ENCODE measurements at places on chromosomes 4 and X.

- no peak for DNase-seq
Measured at GRCh38 chr4:36256398-36256891, 12.1 kb upstream of the ARAP2 start.

DNA sequence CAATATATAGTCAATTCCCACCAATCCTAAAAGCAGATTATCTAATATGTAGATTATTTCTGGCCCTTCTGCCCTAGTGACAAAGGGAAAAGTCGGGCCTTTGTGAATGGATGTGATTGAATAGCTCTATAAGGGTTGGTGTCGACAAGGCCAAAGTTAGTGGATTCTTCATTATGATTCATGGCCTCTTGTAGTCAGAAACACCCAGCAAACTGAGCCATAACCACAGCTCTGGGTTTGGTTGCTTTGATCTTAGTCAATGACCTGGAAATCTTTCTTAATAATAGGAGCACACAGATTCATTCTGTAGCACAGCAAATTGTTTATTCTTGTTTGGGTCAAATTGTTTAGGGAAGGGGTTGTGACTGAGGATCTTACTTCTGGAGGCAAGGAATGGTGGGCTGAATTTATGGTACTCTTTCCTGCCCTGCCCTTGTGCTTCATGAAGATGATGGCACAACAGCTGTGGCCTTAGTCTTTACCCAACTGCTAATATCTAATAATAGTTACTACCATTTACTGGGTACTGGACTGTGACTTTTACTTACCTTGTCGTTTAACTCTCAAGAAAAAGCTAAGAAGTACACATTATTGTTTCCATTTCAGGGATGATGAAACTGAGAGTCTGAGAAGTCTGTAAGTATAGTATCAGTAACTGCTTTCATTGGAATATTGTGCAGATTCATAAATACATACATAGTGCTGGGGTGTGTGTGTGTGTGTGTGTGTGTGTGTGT, 74.0 kb downstream of the AFF2 start:
- DNase-seq = no peak

DNA sequence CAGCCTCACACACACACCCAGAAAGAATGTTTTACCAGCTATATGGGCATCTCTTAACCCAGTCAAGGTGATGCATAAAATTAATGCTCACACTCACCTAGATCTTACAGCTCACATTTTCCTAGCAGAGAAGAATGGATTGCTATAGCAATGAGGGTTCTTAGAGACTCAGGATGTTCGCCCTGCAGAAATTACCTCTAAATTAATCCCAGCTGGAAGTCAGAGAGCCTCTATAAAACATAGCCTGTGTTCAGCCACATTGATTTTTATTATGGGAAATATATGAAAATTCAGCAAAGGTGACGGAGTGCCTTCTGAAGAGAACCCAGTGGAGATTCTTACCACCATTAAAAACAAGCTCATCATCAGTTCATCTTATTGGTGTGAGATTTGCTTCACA, 528.3 kb upstream of the ZFP42 start:
- no peak for DNase-seq

DNA sequence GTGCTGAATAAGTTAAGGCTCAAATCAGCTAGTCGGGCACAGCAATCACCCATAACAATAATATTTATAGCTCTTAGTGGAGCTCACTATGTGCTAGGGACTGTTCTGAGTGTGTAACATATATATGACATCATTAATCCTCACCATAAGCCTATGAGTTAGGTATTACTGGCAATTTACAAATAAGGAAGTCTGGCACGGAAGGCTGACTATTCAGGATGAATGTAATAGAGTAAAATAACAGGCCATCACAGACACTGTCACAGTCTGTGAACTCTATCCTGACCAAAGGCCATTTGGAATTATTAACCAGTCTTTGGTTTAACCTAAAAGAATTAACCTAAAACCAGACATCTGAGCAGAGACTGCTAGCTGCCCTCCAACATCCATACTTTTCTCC, 119.3 kb downstream of the C4orf51 start:
- DNase-seq = no peak

GRCh38 chr4:147052361-147052760, 106.7 kb upstream of the TTC29 start:
- DNase-seq = no peak

GRCh38 chr4:22391551-22391950, 124.3 kb downstream of the ADGRA3 start:
- DNase-seq = no peak

GRCh38 chr4:123349421-123350190, 47.0 kb upstream of the SPRY1 start:
- no peak for DNase-seq

- no peak for DNase-seq
Measured at GRCh38 chr4:33890841-33891240, 2353.5 kb downstream of the ARAP2 start.

GRCh38 chr4:155582041-155582440, 84.6 kb upstream of the GUCY1A1 start:
- no peak for DNase-seq

DNA sequence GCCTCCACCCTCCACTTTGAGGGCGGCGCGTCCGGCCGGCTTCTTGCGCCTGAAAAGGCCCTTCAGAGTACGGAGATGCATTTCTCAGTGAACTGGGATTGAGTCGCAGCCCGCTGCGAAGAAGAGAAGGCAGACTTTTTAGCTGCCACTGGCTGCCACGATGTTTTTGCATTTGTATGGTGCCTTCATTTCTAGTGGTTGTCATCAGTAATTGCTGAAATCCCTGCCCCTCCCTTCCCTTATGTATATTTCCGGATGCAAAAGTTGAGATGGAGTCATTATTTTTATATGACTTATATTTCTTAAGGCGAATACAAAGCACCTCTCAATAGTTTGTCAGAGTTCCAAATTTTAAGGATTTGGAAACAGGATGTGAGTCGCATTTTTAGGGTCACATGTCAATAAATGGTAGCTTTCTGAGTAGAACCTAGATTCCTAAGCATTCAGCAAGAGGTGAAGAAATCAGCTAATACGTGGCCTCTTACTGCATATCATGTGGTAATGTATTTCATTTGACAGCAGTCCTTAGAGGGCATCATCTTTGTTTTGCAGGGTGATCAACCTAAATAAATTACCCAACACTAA, 658 bp downstream of the ATP6AP2 start:
- no peak for DNase-seq

DNA sequence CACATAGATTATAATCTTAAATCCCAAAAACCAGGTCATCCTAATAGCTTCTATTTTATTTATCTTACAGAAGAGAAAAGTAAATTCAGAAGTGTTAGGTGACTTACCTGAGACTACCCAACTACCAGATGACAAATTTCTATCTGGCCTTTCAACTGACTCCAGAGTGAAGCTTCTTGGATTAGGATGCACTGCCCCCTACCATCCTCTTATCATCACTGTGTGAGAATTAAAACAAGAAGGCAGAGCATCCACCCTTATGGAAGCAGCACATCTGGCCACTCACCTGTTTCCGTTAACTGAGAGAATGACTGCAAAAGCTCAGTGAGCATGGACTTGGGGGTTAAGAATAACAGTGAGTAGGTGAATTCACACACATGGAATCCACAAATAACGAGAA, 502.6 kb upstream of the TECRL start:
- DNase-seq = no peak

GRCh38 chr4:37634180-37634579, 52.0 kb downstream of the RELL1 start:
- no peak for DNase-seq

GRCh38 chr4:26000274-26000950, 86.4 kb downstream of the SMIM20 start:
- DNase-seq = no peak

DNA sequence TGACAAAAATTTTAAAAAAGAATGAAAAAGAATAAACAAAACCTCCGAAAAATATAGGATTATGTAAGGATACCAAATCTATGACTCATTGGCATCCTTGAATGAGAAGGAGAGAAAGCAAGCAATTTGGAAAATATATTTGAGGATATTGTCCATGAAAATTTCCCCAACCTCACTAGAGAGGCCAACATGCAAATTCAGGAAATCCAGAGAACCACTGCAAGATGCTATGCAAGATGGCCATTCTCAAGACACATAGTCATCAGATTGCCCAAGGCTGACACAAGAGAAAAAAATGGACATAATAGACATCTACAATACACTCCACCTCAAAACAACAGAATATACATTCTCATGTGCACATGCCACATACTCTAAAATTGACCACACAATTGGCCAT, 135.9 kb upstream of the SPANXB1 start:
- no peak for DNase-seq

DNA sequence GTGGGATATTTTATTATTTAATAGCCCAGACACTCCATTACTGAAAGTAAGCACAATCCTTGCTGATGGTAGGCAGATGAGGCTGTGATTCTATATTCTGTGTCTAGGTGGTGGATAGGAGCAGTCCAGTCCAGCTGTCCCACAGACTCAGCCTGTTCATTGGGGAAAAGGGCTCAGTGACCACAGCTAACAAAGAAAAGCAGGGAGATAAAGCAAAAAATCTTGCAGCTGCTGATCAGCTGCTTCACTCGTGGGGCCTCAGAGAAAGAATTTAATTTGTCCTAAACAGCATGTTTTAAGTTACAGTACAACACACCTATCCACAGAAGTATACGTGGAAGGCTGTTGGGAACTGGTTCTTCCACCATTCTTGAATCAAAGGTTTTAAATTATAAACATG, 40.7 kb upstream of the ANK2 start:
- no peak for DNase-seq

GRCh38 chr4:148376151-148376550, 66.1 kb downstream of the NR3C2 start:
- peak; percentile 14 for DNase-seq

DNA sequence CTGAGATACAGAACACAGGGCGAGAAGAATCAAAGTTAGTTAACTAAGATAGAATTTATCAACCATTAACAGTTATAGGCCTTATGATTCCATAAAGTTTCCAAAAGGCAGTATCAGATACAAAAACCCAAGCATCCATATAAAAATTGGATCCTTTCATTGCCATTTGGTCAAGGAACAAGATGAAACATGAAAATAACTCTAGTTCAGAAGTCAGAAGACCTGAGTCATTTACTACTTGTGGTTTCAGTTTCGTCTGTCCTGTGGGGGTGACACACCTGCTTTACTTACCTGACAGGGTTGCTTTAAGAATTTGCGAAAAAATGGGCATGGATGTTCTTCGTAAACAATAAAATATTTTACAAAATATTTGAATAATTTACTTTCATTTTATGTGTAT, 130.8 kb downstream of the ANAPC10 start:
- DNase-seq = no peak

GRCh38 chr4:116243431-116243830, 841.9 kb downstream of the TRAM1L1 start:
- DNase-seq = no peak

DNA sequence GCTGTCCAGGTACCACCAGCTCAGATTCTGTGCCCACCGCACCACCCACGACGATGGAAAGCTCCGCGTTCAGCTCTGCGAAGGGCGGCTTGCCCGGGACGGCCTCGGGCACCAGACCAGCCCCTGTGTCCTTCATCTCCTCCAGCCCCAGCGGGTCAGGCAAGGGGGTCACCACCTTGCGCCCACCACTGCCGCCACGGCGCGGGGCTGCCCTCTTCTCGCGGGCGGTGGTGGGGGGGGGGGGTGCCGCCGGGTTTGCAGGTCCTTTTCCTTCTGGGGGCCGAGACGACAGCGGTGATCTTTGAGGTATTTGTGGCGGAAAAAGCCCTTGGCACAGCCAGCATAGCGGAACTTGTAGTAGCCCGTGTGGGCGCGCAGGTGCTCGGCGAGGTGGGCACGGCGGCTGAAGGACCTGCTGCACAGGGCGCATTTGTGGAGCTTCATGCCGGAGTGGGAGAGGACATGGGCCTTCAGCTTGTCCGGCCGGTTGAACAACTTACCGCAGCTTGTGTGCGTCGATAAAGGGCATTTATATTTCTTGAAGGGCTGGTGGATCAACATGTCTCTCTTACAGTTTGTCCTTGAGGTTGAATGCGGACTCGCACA, 50.9 kb downstream of the CFAP299 start:
- DNase-seq = no peak

GRCh38 chrX:103782640-103783039, 6.0 kb downstream of the PLP1 start:
- DNase-seq = no peak
